HEK293T (cell line): ENCODE measurements at places on chromosomes 12 and 14.

DNA sequence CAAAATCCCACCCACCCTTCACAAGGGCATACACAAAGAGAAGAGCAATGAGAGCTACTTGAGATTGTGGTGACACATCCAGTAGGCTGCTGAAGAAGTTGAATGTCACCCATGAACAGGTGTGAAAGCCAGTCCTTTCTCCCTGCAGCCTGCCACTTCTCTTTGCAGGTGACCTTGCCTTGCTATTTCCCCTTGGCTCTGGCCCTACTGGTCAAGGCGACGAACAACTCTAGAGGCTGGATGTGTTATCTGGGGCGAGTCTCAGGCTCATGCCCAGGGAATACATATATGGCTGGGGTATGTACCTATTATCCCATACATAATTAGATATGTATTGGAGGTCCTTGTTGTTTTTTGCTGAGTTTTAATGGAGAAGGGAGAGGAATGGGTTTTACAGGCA is 70.2 kb upstream of the EGLN3 start:
- DNase-seq: no peak

GRCh38 chr14:29803045-29803444 is 124.6 kb downstream of the PRKD1 start:
- DNase-seq: no peak

- no peak for DNase-seq
These were observed 161.8 kb downstream of the EFCAB11 start for GRCh38 chr14:89792489-89793366.

- no peak for DNase-seq
These were observed 35.5 kb downstream of the CPSF6 start for GRCh38 chr12:69274861-69275260.

DNA sequence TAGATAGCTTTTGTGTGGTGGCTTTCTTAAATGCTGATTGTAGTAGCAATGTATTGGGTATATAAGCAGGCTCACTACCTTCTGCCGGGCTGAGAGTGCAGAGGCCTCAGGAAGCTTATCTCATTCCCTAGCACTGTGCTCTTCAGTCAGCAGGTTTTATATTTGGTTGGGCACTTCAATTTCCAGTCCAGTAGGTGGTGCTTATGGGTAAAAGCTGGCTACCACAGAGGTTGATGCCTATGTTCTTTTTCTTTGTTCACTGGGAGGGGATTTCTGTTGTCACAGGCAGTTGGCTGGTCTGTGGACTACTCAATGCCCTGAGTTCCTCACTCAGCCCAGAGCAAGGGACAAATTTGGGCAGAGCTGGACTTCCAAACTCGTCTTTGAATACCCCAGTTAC is 43.0 kb upstream of the GLIPR1 start:
- peak; percentile 11 for DNase-seq

- no peak for DNase-seq
These were observed 160.9 kb downstream of the OTOGL start for GRCh38 chr12:80260269-80260668.

- DNase-seq: no peak
These were observed 82.1 kb downstream of the PLXNC1 start for GRCh38 chr12:94230357-94230905.

- DNase-seq: no peak
These were observed 197.4 kb upstream of the PRMT8 start for GRCh38 chr12:3293446-3294161.

DNA sequence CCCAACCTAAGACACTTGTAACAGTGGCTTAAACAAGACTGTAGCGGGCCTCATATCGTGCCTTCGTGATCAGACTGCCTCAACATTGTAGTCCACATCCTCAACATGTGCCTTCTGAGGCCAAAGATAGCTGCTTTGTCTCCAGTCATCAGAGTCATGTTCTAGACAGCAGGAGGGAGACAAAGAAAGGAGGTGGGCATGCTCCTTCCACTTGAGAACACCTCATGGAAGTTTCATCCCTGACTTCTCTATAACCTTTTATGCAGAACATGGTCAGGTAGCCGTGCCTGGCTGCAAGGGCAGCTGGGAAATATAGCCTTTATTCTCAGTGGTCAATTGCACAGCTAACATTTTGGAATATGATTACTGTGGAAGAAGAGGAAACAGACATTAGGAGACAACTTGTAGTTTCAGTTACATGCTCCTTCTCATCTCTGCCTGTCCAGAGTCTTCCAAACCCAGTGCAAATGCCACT is 25.3 kb upstream of the DHRS2 start:
- DNase-seq: no peak

GRCh38 chr12:82277582-82277981 is 80.6 kb downstream of the CCDC59 start:
- no peak for DNase-seq

DNA sequence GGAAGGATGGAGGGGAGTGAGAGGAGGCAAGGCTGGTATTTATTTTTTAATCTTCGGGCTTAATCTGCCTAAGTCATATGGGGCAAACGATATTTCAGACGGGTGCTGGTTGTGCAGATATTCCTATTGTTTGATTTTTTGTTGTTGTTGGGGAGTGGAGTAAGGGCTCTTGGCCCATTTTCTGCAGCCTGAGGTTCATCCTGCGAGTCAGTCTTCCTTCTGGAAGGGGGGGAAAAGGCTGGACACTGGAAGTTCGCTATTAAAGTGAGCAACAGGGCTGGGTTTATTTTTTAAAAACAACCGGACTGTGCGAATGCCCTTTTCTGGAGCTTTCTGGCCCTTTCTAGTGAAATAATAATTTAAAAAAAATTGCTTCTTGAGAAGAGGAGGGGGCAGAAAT is 2.3 kb downstream of the NRXN3 start:
- DNase-seq: no peak

GRCh38 chr14:50666772-50667683 is 1.1 kb downstream of the SAV1 start:
- DNase-seq: peak; percentile 33

DNA sequence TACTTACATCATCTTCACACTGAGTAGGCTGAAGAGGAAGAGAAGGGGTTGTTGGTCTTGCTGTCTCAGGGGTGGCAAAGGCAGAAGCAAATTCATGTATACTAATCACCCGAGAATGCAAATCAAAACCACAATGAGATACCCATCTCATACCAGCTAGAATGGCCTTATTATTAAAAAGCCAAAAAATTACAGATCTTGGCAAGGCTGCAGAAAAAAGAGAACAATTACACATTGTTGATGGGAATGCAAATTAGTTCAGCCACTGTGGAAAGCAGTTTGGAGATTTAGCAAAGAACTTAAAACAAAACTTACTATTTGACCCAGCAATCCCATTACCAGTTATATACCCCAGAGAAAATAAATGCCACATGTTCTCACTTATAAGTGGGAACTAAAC is 154.9 kb downstream of the SEC23A start:
- no peak for DNase-seq

DNA sequence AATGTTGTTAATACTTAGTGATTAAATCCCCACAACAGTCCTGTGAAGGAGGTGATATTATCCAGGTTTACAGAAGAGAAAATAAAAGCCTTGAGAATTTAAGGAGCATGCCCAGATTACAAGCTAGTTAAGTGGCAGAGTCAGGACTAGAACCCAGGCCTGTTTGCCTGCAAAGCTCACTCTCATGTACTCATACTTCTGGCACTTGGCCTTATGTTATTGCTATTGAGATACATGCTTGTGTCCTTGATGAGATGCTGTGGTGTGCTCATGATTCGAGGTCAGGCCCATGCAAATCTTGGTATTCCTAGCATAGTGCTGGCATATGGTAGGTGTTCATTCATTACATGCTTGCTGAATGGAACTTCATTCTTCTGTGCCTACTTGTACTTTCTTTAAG is 7.6 kb upstream of the EID3 start:
- no peak for DNase-seq

GRCh38 chr14:79011091-79011919 is 841.1 kb downstream of the NRXN3 start:
- DNase-seq: peak; percentile 34

GRCh38 chr12:97288531-97288930 is 174.1 kb upstream of the RMST start:
- no peak for DNase-seq

- DNase-seq: no peak
These were observed 1.3 kb downstream of the TEDC1 start for GRCh38 chr14:105492031-105492970.

GRCh38 chr12:128940974-128941373 is 87.7 kb downstream of the GLT1D1 start:
- DNase-seq: no peak

GRCh38 chr12:51636581-51636980 is 45.5 kb downstream of the SCN8A start:
- no peak for DNase-seq

DNA sequence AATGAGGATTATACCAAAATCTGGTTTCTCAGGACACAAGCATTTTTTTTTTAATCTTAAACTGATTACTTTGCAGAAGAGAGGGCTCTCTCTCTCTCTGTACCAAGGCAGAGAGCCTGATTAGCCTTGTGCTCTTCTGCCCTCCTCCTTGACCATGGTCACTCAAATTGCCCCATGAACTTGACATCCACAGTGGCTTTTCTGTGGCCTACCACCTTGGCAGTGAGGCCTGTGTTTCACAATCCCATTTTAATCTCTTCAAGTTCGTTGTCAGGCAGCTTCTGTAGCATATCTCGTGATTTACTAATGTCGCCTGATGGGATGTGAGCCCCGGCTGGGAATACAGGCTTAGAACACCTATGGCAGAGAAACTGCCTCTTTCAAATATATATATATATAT is 30.7 kb upstream of the PWP1 start:
- no peak for DNase-seq

GRCh38 chr14:54182419-54183045 is 214.3 kb upstream of the CDKN3 start:
- no peak for DNase-seq

DNA sequence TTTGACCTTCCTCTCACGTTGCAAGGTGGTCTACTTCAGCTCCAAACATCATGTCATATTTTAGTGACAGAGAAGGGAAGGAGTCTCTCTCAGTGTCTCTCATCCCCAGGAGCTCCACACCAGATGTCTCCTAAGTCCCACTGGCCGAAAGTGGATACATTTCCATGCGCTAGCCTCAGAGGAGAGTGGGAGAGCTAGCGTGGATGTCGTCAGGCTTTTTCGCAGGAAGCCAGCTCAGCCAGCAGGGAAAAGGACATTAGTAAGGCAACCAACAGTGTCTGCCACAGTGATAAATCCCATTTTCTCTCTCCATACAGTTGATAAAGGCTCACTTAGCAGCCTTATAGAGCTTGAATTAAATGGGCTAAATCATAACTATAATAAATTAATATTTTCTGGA is 155.7 kb downstream of the PELI2 start:
- DNase-seq: no peak

DNA sequence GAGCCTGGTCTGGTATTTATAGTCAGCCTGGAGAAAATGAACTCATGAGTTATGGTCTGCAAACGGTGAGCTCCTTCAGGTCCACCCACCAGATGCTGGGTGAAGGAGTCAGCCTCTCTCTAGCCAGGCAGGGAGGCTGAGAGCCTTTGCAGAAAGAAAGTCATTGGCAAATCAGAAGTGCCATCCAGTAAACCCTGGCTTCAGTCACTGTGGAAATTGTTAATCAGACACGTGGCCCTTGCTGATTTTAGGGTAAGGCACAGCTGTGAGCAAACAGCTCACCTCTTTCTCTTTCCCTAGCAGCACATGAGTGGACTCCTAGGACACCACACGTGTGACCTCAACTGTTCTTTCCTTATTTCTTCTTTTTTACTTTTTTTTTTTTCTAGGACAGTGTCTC is 44.9 kb downstream of the CHST11 start:
- no peak for DNase-seq

GRCh38 chr14:30861200-30861599 is 13.2 kb upstream of the COCH start:
- no peak for DNase-seq

GRCh38 chr12:71392521-71393145 is 47.0 kb upstream of the LGR5 start:
- DNase-seq: peak; percentile 71

DNA sequence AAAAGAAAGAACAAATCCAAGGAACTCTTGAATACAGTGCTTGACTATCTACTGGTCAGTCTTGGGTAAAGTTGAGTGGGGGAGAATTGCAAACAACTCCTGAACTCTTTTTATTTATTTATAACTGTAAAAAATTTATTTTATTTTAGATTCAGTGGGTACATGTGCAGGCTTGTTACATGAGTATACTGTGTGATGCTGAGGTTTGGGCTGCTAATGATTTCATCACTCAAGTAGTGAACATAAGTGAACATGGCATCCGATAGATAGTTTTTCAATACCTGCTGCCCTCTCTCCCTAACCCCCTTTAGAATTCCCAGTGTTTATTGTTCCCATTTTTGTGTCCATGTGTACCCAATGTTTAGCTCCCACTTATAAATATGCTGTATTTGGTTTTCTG is 3.2 kb upstream of the GSG1 start:
- DNase-seq: no peak
